ENCODE measurements at places on chromosomes 2 and 18.
A peak's percentile ranks its signal among the peaks of the same experiment; 100 is the strongest.

GRCh38 chr2:123073956-123074355 lies 951.1 kb upstream of the CNTNAP5 start:
- DNase-seq = no peak

GRCh38 chr18:22422909-22423548 lies 5.3 kb upstream of the CTAGE1 start:
- DNase-seq = no peak

DNA sequence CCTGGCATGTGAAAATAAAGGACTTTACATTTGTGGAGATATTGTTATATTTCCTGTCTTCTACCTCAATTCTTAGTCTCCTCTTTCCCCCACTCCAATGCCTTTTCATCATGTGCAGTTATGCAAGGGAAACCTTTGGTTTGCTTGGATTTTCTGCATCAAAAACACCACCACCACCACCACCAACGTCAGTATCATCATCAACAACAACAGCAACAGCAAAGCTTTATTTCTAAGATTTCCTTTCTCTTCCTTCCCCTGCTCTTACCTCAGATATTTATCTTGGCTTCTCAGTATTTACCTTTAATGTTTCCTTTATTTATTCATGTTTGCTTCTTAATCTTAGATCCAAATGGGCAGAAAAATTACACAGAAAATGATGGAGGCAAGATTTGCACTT lies 26.1 kb downstream of the CXCR4 start:
- DNase-seq = no peak

- DNase-seq = no peak
Measured at GRCh38 chr2:103739186-103739585, 977.4 kb downstream of the TMEM182 start.

- DNase-seq = peak; percentile 28
Measured at GRCh38 chr18:11518788-11519685, 90.4 kb upstream of the SLC35G4 start.

- no peak for DNase-seq
Measured at GRCh38 chr2:157895531-157895930, 19.4 kb upstream of the ACVR1 start.

DNA sequence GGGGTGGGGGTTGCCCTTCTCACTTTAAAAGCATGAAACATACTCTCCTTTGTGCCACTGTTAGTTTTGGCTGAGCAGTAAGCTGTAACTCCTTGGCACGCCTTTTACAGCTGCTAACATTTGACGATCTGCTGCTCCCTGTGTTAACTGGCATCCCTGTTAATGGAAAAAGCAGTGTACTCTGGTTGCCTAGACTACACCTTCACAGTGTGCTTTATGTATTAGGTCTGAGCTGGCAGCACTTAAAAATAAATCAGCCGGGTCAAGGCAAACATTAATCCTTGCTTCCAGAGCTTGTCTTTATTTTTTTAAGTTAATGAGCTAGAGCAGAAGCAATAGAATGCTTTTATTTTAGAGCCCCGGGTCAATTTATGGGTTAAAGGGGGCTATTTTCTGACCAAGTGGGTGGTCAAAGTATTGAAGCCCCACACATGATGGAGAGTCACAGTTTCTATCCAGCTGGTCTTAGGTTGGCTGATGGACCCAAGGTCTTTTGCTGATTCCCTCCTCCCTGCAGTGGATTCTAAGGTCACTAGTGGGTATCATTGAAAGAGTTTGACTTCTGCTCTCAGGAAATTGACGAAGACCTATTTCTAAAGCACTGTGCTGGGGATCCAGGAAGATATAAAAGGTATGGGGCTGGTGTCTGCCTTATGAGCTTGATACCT lies 54.5 kb downstream of the CFAP221 start:
- DNase-seq = no peak

DNA sequence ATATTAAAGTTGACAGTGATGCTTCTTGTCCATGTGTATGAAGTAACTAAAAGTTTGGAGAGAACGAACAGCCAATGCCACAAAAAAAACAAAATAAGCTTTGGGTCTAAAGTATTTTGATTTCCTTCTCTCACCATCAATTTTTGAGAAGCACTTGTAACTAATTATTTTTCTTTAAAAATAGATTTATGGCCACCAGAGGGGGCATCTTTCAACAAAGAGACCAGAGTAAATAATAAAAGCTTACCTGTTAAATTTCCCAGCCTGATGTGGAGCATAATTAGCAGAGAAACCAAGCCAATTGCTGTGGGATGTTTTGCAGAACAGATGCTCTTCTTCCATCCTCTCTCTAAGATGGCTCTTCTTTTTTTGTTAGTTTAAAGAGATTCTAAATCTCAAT lies 29.0 kb downstream of the LINC00305 start:
- DNase-seq = no peak

DNA sequence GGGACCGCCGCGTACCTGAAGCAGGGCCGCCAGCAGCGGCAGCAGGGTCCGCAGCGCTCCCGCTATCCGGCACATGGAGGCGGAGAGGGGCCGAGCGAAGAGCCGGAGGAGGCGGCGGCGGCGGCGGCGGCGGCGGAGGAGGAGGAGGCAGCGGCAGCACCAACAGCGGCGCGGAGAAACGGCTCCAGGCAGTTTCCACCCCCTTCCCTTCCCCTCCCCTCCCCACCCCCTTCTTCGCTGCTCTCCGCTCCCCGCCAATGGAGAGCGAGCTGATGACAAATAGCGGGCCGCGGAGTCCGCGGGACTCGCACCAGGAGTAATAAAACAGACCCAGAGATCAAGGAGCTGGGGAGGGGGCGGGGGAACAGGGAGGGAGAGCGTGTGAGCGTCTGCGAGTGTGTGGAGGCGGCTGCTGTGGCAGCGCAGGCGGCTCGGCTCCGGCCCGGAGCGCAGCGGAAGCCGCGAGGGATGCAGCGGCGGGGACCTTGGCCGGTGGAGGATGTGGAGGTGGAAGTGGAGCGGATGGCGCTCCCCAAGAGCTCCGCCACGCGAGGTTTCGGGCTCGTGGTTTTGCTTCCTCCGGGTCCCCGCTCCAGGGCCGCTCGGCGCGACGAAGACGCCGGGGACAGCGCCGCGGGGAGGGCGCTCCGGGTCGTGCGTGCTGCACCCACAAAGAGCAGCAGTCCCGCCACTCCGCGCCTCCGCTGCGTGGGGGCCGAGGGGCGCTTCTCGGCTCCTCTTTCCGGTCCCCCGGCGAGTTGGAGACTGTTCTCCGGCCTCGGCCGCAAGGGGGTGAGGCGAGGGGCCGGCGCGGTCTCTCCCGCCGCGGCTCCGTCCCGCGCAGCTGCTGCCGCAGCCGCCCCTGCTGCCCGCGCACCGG lies at the start of gene CDH2:
Gene CDH2, minus strand, starts transcription at position 183 of the 880 bp plus-strand sequence. Its CDS starts 108 bp downstream, at position 75.
- no peak for DNase-seq

- DNase-seq = no peak
Measured at GRCh38 chr18:65761636-65762295, 11.0 kb downstream of the CDH7 start.

- DNase-seq = no peak
Measured at GRCh38 chr2:100197631-100198153, 55.3 kb upstream of the AFF3 start.

- no peak for DNase-seq
Measured at GRCh38 chr2:107001964-107002696, 116.2 kb upstream of the ST6GAL2 start.

GRCh38 chr2:42965910-42966309 lies 173.5 kb upstream of the HAAO start:
- DNase-seq = no peak

DNA sequence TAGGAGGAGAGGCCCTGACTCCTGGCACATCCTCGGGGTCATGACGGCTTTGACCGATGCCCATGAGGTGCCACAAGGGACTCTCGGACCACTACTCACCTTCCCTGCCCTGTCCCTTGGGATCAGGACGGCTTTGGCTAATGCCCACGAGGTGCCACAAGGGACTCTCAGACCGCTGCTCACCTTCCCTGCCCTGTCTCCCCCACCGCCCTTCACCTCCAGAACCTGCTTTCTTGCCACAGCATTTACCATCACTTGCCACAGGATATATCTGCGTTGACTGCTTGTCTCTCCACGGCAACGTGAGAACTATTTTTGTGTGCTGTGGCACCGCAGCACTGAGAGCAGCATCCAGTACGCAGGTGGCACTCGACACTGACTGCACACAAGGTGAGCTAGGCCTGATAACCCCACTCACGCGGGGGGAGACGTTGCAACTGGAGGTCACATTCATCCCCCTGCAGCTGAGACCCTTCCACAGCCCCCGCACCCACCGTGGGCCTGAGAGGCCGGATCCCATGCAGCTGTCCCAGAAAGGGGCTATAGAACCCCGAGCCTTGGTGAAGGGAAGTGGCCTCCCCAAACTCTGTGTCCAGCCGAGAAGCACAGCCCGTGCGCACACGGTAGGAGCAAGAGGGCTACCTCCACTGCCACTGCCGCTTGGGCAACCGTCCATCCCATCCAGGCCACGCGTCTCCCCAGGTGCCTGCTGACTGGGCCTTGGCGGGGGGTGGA lies 47.5 kb downstream of the ANO7 start:
- DNase-seq = no peak

GRCh38 chr2:26685341-26685740 lies 7.2 kb upstream of the KCNK3 start:
- DNase-seq = no peak
